ENCODE measurements at places on chromosomes 13 and 19. TPM values are rescaled to one million over a fixed set of nuclear protein-coding genes. Genes with fewer than 3 reads are reported as not detected.

- peaks cover 78% of the 10 kb centered on the region for H3K36me3 ChIP-seq
- no peak for DNase-seq
- H3K4me3 ChIP-seq = peak overlapping the region; percentile 92
These were observed 3.5 kb upstream of the CIRBP start for GRCh38 chr19:1265615-1266128.

- DNase-seq = peak; percentile 9
- H3K4me3 ChIP-seq = no peak overlapping the region
- peaks cover 32% of the 10 kb centered on the region for H3K27me3 ChIP-seq
- no peak overlapping the region for H3K27ac ChIP-seq
- no peaks in the 10 kb centered on the region for H3K4me1 ChIP-seq
These were observed 61.7 kb downstream of the COLGALT1 start for GRCh38 chr19:17616961-17617806.

DNA sequence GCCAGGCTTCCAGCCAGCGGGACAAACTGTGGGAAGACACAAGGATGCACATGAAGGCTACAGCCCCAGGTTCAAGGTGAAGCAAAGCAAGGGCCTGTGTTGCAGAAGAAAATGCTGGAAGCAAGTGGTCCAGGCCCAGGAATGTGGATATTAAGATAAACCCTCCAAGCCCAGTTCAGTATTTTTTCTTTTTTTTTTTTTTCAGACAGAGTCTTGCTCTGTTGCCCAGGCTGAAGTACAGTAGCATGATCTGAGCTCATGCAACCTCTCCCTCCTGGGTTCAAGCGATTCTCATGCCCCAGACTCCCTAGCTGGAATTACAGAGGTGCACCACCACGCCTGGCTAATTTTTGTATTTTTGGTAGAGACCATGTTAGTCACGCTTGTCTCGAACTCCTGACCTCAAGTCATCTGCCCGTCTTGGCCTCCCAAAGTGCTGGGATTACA lies 4.4 kb downstream of the PRDX2 start:
- no peaks in the 10 kb centered on the region for H3K27me3 ChIP-seq
- peaks cover 73% of the 10 kb centered on the region for H3K36me3 ChIP-seq
- H3K27ac ChIP-seq = no peak overlapping the region
- H3K4me1 ChIP-seq = peaks cover 15% of the 10 kb centered on the region
- no peak for DNase-seq

- no peaks in the 10 kb centered on the region for H3K27me3 ChIP-seq
- peak overlapping the region; percentile 76 for H3K4me3 ChIP-seq
- peak overlapping the region; percentile 98 for H3K27ac ChIP-seq
- H3K4me1 ChIP-seq = peaks cover 31% of the 10 kb centered on the region
- no peak for DNase-seq
- peaks cover 39% of the 10 kb centered on the region for H3K36me3 ChIP-seq
These were observed 40.9 kb downstream of the GJA3 start for GRCh38 chr13:20119960-20120359.

DNA sequence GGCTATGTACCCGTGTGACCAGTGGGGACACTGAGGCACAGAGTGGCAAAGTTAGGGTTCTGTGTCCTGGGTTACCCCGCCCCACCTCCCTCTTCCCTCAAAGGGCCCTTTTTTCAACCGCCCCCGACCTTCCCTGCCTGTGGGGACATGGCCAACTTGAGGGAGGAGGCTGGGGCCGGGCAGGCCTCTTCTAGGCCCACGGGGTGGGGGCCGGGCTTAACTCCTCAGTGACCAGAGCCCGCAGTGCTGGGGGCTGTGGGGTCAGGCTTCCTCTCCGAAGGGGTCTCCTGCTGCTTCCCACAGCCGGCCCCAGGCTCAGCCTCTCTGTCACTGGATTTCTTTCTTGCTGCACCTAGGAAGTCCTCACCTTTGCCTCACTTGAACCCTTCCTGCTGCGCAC lies 23.9 kb downstream of the PIAS4 start:
- no peaks in the 10 kb centered on the region for H3K27me3 ChIP-seq
- H3K4me3 ChIP-seq = peak overlapping the region; percentile 39
- H3K4me1 ChIP-seq = no peaks in the 10 kb centered on the region
- DNase-seq = no peak

Gene HCST
- not detected for total RNA-seq

Gene COG6
- 23.7 TPM for total RNA-seq
